ENCODE measurements at places on chromosomes 5 and 9.

DNA sequence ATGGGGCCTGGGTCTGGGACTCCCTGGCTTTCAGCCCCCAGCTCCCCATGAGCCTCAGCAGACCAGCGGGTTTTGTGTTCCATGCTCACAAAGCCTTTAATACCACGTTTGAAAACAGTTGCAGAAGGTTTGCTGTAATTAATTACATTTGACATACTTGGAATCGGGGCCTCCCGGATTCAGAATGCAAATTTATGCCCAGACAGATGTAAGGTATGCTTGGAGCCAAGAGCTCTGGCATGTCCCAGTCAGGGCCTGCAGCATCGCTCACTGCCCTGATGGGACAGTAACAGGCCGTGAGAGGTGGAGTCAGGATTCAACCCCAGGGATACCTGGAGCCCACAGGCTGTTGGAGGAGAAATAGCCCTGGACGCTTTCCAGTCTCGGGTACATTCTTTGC, 12.2 kb downstream of the ZNF618 start:
- DNase-seq = no peak

DNA sequence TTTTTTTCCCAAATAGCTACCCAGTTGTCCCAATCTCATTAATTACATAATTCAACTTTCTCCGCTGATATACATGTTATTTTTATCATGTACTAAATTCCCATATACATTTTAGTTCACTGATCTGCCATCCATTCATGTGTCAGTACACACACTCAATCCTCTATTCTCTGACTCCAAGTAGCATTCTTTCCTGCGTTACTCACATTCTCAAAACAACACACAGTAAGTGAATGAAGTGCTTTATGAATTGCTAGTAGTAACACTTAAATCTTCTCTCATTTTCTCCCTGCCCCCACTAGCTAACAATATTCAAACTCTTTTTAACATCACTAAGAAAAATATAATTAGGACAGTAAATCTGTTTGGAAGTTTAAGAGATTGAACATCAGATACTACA, 8.9 kb downstream of the ZNF366 start:
- DNase-seq = no peak

GRCh38 chr5:155783791-155784190, 543.2 kb upstream of the SGCD start:
- no peak for DNase-seq

GRCh38 chr9:15010581-15010980, 100.4 kb upstream of the FREM1 start:
- no peak for DNase-seq

DNA sequence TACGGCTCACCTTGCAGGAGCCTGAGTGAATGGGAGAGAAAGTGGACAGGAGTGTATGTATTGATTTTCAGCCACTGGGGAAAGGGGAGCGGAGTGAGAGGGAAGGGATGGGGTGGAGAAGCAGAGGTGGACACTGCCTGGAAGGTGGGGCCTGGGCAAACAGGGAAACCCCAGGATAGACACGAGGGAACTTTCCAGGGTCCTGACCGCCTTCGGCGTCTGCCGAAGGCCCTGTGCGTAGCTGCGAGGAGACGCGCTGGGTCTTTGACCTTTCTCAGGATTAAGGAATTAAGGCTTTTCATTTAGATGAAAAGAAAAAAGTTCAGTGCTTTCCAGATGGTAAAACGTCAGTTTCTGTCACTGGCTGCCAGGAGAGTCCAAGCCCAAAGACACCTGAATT, 134.6 kb upstream of the RAPGEF1 start:
- DNase-seq = no peak

- DNase-seq = peak; percentile 83
Observed at GRCh38 chr9:6715755-6716643, 41.8 kb upstream of the KDM4C start.

GRCh38 chr5:133727636-133728035, 115.3 kb upstream of the FSTL4 start:
- no peak for DNase-seq

- DNase-seq = peak; percentile 84
Observed at GRCh38 chr5:175718401-175719108, 60.7 kb downstream of the HRH2 start.

DNA sequence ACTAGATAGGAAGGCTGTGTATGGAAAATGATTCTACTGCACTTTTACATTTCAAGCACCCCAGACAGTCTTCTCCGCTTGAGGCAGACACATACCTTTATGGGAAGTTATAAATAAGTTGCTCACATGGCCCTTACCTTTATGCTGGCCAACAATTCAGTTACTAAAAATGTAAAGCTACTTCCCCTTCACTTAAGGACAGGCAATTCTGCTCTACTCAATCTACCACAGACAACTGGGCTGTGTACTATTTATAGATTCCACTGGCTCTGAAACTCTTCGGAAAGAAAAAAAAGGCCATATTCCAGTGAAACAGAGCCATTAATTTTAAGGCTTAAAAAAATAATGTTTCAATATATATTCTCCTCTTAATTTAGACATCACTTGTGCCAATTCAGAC, 59.4 kb downstream of the ELAVL2 start:
- no peak for DNase-seq

DNA sequence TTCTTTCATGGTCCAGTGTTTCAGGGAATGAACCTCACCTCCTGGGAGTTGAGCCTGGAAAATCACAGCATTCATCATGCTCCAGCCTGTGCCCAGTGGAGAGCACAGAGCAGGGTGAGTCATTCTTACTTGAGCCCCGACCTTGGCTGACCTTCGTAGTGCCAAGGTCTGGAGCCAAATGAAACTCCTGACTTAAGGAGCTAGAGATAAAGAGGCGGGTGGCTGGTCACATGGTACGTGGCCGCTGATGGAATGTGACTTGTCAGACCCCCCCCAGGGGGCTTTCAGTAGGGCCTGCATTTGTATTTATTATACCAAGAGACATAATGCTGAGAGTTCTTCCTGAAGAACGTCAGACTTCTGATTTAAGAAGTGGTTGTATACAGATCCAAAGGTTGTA, 15.0 kb upstream of the PIP5K1B start:
- no peak for DNase-seq

GRCh38 chr5:131795228-131795627, 1.6 kb downstream of the FNIP1 start:
- DNase-seq = no peak

- no peak for DNase-seq
Observed at GRCh38 chr9:130110166-130110565, 56.5 kb downstream of the GPR107 start.

DNA sequence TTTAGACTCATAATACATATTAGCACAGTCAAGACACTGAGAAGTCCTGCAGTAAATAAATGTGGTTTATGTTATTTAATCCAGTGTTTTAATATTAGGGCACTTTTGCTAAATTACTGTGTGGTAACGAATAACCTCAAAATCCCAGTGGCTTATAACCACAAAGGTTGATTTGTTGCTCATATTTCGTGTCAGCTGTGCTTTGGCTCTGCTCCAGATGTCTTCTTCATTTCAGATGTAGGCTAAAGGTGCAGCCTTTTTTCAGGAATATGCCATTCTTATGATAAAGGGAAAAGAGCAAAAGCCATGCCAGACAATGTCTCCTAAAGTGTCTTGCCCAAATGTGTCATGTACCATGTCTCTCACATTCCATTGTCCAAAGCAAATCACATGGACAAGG, 144.8 kb downstream of the BRINP1 start:
- no peak for DNase-seq

- DNase-seq = no peak
Observed at GRCh38 chr5:98214240-98215051, 559.0 kb upstream of the RGMB start.

DNA sequence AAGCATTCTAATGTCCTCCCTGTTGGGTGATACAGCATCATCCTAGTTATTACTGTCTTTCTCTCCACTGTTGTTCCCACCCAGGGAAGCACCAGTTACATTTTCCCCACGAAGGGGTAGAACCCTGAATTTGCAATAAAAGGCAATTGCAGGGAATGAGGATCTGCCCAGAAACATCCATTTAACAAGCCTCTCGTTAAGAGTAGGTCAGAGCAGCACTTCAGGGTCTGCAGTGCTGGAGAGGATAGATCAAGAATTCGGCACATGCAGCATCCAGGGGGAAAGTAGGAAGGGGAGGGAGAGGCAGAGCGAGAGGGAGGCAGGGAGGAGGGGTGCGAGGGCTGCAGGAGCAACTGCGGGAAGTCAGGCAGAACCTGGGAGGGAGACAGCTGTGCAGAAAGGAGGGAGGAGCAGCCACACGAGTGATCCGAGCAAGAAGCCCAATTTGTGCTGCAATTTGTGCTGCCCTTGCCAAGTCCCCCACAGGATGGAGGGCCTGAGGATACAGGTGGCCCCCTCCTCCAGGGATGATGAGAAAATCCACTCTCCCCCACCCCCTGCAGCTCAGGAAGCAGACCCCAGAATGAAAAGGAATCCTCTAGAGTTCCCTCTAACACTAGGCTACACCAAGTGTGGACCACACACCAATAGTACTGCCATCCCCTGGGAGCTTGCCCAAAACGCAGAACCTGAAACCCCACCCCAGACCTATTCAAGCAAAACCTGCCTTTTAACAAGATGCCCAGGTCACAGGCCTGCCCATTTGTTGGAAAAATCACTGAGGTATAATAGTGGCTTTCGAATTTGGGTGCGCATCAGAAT, 62.2 kb downstream of the EPB41L4B start:
- no peak for DNase-seq

DNA sequence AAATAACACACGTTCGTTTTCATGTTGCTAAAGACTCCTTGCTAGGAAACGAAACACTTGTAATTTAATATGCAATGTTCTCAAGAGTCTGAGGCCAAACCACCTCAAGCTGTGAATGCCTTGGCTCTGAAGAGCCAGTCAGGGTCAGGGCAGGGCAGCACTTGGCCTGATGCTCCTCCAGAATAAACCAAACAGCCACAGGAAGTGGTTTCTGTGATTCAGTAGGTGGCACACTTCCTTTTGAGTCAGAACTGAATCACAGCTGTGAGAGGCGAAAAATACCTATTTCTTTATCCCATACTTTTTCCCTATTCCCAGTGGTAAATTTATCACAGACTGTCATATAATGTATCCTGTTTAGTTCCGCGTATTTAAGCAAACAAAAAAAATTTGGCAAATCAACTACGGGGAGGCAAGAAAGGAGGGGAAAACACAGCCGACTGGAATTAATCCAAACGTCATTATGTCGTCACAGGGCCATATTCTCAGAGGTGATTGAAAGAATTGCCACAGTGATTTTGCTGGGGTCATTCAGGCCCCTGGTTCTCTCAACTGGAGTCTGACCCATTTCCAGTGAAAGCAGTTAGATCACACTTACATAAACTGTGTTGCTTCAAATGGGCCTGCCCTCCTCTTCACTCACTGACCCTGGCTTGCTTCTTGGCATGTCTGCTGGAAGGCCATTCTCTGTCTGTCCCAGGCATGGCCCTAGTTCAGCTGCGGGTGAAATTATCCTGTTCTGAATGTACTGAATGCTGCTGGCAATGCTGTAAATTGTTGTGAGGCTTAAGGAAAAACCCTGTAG, 71.2 kb downstream of the ARRDC3 start:
- peak; percentile 53 for DNase-seq

- DNase-seq = no peak
Observed at GRCh38 chr9:130462685-130463540, 18.2 kb downstream of the ASS1 start.

DNA sequence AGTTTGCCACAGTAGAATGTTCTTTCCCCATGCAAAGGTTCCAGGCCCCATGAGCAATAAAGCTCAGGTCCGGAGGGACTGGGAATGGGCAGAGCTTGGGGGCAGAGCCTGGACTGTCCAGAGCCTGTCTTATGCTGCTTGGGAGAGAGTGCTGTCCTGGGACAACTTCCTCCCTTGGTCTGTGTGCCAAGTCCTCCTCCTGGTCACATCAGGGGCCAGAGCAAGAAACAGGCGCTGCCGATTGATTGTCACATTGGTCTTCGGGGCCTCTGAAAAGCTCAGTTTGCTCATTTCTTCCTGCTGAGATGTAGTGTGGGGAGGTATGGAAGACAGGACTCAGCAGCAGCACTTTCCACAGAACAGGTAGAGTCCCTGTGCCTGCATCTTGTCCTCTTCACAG, 54.0 kb upstream of the FCN1 start:
- no peak for DNase-seq

GRCh38 chr5:27516437-27516836, 478.1 kb upstream of the CDH9 start:
- DNase-seq = no peak

GRCh38 chr5:111975133-111975532, 218.1 kb upstream of the NREP start:
- DNase-seq = no peak

Measured in activated T-cell treated with anti-CD3 and anti-CD28 coated beads, Interleukin-2, amount 50 U/mL, for 48 hours (primary cell).